Left lung (tissue), 14 donors: ENCODE measurements at places on chromosomes 1 and 21.
A peak's percentile ranks its signal among the peaks of the same experiment; 100 is the strongest.

DNA sequence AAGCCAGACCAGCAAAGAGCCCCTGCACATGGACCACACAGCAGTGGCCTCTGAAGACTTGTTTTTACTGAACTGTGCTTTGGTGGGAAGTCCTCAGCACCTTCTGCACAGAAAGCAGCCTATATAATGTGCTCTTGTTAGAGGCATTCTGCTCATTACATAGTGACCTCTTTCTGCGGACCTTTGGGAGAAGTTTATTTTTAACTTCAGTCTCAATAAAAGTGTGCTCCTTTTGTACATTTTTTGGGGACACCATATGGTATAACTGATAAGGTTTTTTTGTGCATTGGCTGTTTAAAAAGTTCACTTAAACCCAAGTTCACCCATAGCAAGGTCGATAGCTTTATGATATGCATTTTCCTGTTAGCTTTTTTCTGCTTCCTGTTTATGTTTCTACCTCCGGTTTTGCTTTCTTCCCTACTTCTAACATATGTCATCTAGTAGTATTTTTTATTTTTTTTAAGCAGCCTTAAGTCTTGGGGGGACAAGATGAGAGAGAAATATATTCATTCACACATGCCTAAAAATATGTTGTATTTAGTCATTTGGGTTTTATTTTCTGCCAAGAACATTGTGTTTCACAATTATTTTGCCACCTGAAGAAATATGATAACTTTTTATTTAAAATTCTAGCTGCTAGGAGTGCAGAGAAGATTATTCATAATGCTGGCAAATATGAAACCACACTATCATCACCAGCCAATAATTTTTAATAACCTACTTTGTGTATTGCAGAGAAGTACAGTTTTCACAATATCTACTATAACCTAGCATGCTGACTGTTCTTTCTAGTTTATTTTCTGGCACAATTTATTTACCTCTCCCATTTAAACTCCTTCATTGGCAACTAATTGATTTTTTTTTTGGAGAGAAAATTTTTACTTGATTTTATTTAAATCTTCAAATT lies 22.9 kb upstream of the SLC19A2 start:
- H3K27me3 ChIP-seq, result no peaks in the 10 kb centered on the region
- H3K36me3 ChIP-seq, result no peaks in the 10 kb centered on the region

DNA sequence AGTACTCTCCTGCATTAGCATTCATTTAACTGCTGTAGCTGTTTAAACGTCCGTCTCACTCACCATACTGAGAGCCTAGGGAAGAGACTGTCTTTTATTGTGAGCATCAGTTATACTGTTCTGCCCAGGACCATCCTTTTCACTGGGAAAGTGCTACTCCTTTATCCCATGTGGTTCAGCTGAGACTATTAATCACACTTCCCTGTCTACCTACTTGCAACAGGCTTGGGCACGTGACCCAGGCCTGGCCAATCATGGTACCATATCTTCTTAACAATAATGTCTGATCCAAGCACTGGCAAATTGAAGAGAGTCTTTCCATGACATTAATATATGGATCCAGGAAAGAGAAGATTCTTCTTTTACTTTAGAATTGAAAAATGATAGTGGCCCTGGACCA lies 108.1 kb downstream of the TM2D1 start:
- H3K4me3 ChIP-seq, result no peak overlapping the region
- no peaks in the 10 kb centered on the region for H3K27me3 ChIP-seq
- H3K27ac ChIP-seq, result no peak overlapping the region
- no peak for DNase-seq
- H3K36me3 ChIP-seq, result no peaks in the 10 kb centered on the region
- peaks cover 11% of the 10 kb centered on the region for H3K4me1 ChIP-seq

DNA sequence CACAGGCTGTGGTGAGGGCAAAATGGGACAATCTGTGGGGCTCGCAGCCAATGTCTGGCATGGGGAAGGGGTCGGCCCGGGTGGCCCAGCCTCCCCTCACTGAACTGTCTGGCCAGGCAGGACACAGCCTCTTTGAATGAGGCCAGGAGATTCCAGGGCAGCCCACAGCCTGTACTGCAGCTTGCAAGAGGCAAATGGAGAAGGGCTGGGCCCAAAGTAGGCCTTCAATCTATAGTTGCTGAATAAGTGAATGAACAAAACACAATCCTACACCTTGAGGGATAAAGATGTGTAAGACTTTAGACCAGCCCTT lies 23.2 kb downstream of the SLC27A3 start:
- DNase-seq, result no peak
- no peaks in the 10 kb centered on the region for H3K27me3 ChIP-seq
- H3K27ac ChIP-seq, result no peak overlapping the region
- peaks cover 14% of the 10 kb centered on the region for H3K4me1 ChIP-seq
- no peak overlapping the region for H3K4me3 ChIP-seq
- peaks cover 12% of the 10 kb centered on the region for H3K36me3 ChIP-seq

DNA sequence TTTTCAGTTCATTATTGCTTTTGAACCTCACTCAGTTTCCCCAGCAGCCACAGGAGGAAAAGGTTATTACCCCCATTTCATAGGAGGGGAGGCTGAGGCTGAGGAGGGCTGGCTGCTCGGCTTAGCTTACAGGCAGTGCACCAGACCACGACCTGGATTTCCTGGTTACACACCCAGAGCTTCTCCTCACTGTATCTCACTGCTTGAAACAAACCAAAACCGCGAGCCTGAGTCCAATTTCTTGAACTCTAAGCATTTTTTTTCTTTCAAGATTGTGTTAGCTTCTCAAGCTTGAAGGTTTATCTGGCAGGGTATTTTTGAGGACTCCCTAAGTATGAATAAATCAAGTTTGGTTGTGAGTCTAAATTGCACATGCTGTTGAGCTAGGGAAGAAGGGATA lies 188.9 kb upstream of the EDN2 start:
- H3K27me3 ChIP-seq, result no peaks in the 10 kb centered on the region
- H3K4me3 ChIP-seq, result no peak overlapping the region
- peaks cover 11% of the 10 kb centered on the region for H3K4me1 ChIP-seq
- H3K27ac ChIP-seq, result no peak overlapping the region
- DNase-seq, result no peak

- H3K4me1 ChIP-seq, result no peaks in the 10 kb centered on the region
- peaks cover 3% of the 10 kb centered on the region for H3K27me3 ChIP-seq
- H3K4me3 ChIP-seq, result no peak overlapping the region
- DNase-seq, result no peak
- no peaks in the 10 kb centered on the region for H3K36me3 ChIP-seq
Measured at GRCh38 chr1:203295796-203296195, 9.5 kb upstream of the BTG2 start.

DNA sequence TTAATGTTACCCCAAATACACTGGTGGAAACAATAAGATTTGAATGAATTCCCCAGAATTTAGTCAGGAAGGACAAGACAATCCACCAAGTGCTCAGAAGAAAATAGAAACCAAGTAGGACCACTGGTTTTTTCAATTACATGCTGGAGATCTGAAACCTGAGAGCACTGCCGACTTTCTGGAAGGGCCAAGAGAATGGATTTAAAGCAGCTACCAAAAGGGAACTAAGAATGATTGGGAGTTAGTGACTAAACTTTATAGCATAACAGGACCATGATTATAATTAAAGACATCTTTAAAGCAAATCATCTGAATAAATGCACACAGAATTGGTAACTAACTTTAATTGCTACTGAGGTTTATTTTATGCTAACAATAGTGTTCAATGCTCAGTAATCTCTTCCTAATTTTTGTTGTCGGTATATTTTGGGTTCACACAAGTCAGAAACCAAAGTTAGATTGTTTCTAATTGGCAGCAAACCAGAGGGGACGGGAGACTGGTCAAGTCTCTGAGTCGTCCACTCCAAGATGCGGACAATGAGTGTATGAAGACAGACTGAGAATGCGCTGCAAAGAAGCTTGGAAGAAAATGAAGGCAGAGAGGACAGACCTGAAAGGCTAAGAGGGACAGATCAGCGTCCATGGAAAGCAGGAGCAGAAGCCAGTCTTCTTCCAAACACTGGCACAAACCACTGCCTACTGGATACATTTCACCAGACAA lies 2.3 kb upstream of the RGS13 start:
- no peaks in the 10 kb centered on the region for H3K4me1 ChIP-seq
- no peak for DNase-seq
- H3K27ac ChIP-seq, result peak overlapping the region; percentile 22
- no peaks in the 10 kb centered on the region for H3K27me3 ChIP-seq
- no peaks in the 10 kb centered on the region for H3K36me3 ChIP-seq

- no peak for DNase-seq
- H3K27me3 ChIP-seq, result no peaks in the 10 kb centered on the region
- peaks cover 29% of the 10 kb centered on the region for H3K4me1 ChIP-seq
Measured at GRCh38 chr1:66731170-66731865, 20.9 kb upstream of the DYNLT5 start.

- H3K27me3 ChIP-seq, result no peaks in the 10 kb centered on the region
- no peak overlapping the region for H3K4me3 ChIP-seq
- H3K4me1 ChIP-seq, result no peaks in the 10 kb centered on the region
Measured at GRCh38 chr1:86695400-86695799, 9.0 kb upstream of the SH3GLB1 start.

DNA sequence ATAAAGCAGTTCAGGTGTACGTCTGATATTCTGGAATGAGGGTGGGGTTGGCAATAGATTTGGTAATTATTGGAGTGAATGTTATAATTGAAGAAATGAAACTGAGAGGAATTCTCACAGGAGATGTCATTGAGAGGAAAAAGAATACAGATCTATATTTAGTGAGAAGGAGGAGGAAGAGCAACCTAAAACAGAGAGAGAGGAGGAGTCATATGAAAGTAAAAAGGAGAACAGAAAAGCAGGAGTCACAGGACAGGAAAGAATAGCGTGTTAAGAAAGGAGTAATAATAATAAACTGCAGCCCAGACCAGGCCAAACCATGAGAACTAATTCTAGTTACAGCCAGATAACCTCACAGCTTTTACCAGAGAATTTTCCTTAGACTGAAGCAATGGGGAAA lies 62.7 kb upstream of the MROH9 start:
- no peaks in the 10 kb centered on the region for H3K4me1 ChIP-seq
- no peak for DNase-seq
- H3K27me3 ChIP-seq, result no peaks in the 10 kb centered on the region

GRCh38 chr1:110634455-110635311 lies 28.5 kb upstream of the KCNA2 start:
- H3K27me3 ChIP-seq, result no peaks in the 10 kb centered on the region
- DNase-seq, result peak; percentile 94
- H3K27ac ChIP-seq, result no peak overlapping the region
- H3K4me1 ChIP-seq, result peaks cover 6% of the 10 kb centered on the region
- no peak overlapping the region for H3K4me3 ChIP-seq

DNA sequence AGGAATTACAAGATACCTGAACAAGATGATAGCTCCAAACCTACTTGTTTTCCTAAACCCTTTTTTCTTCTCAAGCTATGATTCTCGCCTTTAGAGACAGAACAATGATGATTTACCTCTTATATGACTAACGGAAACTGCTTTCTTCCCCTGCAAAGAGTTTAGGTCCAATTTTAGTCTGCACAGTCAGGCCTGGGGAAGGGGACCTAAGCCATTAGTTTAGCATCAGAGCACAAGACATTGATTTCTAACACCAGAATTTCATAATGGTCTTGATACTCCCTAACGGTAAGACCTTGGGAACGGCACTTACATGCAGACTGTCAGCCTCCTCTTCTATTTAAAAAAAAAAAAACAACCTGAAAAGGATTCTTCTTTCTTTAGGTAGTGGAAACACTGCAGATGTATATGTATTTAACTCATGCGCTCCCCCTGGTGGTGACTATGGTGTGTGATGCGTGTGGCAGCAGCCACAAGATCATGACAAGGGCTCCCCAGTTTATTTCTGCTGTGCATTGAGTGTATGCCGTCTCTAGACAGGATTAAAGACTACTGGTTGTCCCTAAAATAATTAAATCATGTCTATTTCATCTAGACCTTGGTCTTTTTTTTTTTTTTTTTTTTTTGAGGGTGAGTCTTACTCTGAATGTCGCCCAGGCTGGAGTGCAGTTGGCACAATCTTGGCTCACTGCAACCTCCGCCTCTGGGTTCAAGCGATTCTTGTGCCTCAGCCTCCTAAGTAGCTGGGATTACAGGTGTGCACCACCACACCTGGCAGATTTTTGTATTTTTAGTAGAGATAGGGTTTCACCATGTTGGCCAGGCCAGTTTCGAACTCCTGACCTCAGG lies 37.3 kb upstream of the TMEM222 start:
- H3K4me1 ChIP-seq, result no peaks in the 10 kb centered on the region
- H3K27me3 ChIP-seq, result no peaks in the 10 kb centered on the region
- peak; percentile 84 for DNase-seq
- no peak overlapping the region for H3K4me3 ChIP-seq

DNA sequence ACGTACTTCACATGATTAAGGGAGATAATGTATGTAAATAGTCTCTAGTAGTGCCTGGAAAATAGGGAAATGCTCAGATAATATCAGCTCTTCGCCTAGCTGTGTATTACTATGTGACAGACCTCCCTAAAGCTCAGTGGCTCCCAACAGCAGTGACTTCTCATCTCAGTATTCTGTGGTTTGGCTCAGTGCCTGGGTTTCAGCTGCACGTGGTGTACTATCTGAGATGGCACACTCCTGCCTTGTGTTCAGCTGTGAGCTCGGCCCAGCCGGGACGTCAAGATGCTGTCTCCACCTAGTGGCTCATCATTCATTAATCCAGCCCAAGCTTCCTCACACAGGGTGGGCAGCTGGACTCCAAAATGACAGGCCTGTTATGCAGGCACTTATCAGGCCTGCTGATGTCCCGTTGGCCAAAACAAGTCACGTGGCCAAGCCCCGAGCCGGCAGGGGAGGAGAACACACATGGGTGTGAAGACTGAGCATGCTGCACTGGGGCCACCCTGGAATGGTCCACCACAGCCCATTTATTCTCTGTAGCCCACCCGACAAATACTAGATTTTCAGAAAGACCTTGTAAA lies 17.8 kb downstream of the SLFNL1 start:
- peaks cover 15% of the 10 kb centered on the region for H3K4me1 ChIP-seq
- peaks cover 100% of the 10 kb centered on the region for H3K36me3 ChIP-seq
- H3K27me3 ChIP-seq, result no peaks in the 10 kb centered on the region
- no peak overlapping the region for H3K4me3 ChIP-seq
- no peak overlapping the region for H3K27ac ChIP-seq
- peak; percentile 86 for DNase-seq

- DNase-seq, result peak; percentile 86
- no peak overlapping the region for H3K4me3 ChIP-seq
- H3K36me3 ChIP-seq, result peaks cover 38% of the 10 kb centered on the region
- H3K27ac ChIP-seq, result peak overlapping the region; percentile 91
- H3K4me1 ChIP-seq, result peaks cover 29% of the 10 kb centered on the region
Measured at GRCh38 chr1:150970808-150971582, 3.6 kb downstream of the CERS2 start.

GRCh38 chr1:33655496-33655895 lies 183.1 kb downstream of the ZSCAN20 start:
- no peak overlapping the region for H3K4me3 ChIP-seq
- no peak for DNase-seq
- no peaks in the 10 kb centered on the region for H3K36me3 ChIP-seq
- no peaks in the 10 kb centered on the region for H3K27me3 ChIP-seq
- no peaks in the 10 kb centered on the region for H3K4me1 ChIP-seq
